Effector memory CD8-positive, alpha-beta T cell (primary cell): ENCODE measurements at places on chromosomes 1 and 21.

- H3K27me3 ChIP-seq, result peaks cover 7% of the 10 kb centered on the region
- H3K27ac ChIP-seq, result peak overlapping the region; percentile 93
- DNase-seq, result no peak
- peak overlapping the region; percentile 79 for H3K4me3 ChIP-seq
- H3K36me3 ChIP-seq, result peaks cover 10% of the 10 kb centered on the region
These were observed 5.0 kb upstream of the CALML6 start for GRCh38 chr1:1910033-1910465.

DNA sequence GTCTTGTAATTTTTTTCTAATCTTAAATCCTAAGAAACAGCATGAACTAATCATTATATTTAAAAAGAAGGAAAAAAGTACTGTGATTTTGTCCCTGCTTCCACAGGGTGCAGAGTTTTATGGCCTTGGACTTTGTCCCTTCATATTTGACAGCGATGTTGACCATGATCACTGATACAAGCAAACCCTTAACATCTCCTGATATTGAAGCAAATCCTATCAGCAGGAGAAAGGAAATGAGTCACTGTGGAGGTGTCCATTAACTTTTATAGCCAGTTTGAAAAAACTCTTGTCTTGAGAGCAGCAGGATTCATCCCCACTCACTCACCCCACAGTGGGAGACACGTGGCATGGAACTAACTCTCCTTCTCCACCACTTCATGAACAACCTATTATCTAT lies 5.1 kb upstream of the REG4 start:
- H3K27ac ChIP-seq, result no peak overlapping the region
- DNase-seq, result no peak
- H3K4me3 ChIP-seq, result no peak overlapping the region
- H3K4me1 ChIP-seq, result no peaks in the 10 kb centered on the region

- no peaks in the 10 kb centered on the region for H3K27me3 ChIP-seq
- no peak overlapping the region for H3K4me3 ChIP-seq
- DNase-seq, result no peak
- H3K4me1 ChIP-seq, result no peaks in the 10 kb centered on the region
- no peaks in the 10 kb centered on the region for H3K36me3 ChIP-seq
These were observed 60.2 kb downstream of the ADAMTS1 start for GRCh38 chr21:26784974-26785373.

DNA sequence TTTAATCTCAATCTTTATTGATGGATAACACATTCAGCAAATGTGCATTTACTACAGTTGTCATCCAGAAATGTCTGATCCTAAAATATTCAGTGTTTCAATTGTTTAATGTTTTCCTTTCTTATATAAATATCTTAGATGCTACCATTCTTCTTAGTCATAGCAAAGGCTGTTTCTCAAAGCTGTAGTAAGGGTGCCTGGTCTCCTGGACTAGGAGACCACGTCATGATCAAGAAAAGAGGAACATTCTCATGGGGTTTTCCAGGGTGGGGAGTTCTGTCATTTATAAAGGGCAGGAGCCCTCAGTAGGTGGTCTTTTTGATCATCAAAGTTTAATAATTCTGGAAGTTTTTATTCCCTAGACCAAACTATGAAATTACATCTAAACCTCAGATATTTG lies 292.8 kb downstream of the HMCN1 start:
- no peaks in the 10 kb centered on the region for H3K27me3 ChIP-seq
- DNase-seq, result no peak
- no peak overlapping the region for H3K4me3 ChIP-seq
- H3K27ac ChIP-seq, result no peak overlapping the region

DNA sequence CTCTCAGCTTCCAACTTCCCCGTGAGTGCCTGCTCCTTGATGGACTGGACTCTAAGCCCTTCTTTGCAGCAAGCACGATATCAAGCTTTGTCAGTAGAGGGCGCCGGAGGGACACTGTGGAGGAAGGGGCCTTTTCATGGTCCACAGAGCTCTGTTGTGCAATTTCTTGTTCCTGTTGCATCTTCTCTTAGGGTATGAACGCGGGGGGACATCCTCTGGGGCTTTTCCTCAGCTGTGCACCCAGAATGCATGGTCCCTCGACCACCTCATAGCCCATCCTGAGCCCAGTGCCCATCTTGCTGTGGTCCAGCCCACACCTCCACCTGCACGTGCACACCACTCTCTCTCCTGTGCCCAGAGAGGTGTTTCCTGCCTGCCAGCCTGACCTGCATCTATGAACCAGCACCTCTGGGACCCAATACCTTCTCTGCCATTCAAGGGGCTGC lies 556.8 kb downstream of the PTPRU start:
- no peaks in the 10 kb centered on the region for H3K4me1 ChIP-seq
- no peaks in the 10 kb centered on the region for H3K36me3 ChIP-seq
- DNase-seq, result peak; percentile 49

- no peak for DNase-seq
- no peaks in the 10 kb centered on the region for H3K27me3 ChIP-seq
- H3K36me3 ChIP-seq, result no peaks in the 10 kb centered on the region
- H3K4me3 ChIP-seq, result peak overlapping the region; percentile 65
- H3K4me1 ChIP-seq, result peaks cover 30% of the 10 kb centered on the region
- H3K27ac ChIP-seq, result peak overlapping the region; percentile 91
These were observed 215.9 kb downstream of the TOMM20 start for GRCh38 chr1:234912548-234913277.

DNA sequence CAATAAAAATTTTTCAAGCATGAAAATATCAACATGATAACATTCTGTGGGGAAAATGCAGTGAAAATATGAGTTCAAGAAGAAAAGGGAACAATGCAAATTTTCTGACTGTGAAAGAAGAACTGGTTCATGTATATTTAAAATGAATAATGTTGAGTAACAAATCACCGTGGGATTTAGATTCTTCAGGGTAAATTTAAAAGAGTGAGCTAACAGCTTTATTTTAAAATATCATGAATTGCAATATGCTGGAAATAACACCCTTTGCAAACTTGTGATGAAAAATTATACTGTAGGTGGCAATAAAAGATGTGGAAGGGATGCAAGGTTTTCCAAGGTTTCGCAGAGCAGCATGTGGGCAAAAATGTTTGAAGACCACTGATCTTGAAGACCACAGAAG lies 13.2 kb upstream of the SSX2IP start:
- DNase-seq, result no peak
- no peak overlapping the region for H3K4me3 ChIP-seq
- no peaks in the 10 kb centered on the region for H3K36me3 ChIP-seq
- H3K4me1 ChIP-seq, result no peaks in the 10 kb centered on the region
- peaks cover 13% of the 10 kb centered on the region for H3K27me3 ChIP-seq

GRCh38 chr1:230105754-230106625 lies 39.0 kb downstream of the GALNT2 start:
- no peaks in the 10 kb centered on the region for H3K27me3 ChIP-seq
- H3K36me3 ChIP-seq, result no peaks in the 10 kb centered on the region
- peak overlapping the region; percentile 29 for H3K4me3 ChIP-seq
- no peak overlapping the region for H3K27ac ChIP-seq
- peaks cover 66% of the 10 kb centered on the region for H3K4me1 ChIP-seq
- no peak for DNase-seq

DNA sequence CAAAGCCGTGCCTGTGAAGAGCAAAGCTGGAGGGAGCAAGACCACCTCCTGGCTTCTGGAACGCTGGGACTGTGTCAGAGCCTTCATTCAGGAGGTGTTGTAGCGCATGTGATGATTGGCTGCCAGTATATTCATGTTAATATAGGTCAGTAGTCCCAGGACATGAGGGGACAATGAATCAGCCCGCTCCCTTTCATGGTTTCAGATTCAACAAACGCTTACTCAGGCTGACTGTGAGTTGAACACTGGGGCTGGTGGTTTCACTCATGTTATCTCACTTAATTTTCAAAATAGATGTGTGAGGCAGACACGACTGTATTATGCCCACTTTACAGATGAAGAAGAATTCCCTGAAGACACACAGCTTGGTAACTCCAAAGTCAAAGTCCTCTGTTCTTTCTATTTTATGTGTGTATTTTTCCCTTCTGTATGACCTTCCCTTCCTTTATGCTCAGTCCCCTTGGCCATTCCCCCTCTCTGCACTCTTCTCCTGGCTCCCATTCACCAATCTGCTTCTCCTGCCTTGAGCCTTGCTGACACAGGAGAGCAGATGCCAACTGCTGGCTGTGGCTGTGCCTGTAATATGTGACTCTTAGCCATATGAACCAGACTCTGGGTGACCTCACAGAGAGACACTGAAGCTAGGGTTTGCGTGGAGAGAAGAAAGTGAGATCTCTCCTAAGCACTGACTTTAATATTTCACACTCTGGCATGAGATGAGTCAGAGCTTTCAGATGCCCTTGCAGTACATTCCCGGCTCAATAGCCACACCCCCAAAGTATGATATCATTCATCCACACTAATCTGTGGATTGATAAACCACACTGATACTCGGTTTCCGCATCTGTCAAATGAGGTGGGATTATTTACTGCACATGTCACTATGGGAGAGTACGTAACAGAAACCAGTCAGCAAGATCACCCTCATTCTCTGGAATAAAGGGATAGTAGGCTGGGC lies 31.4 kb upstream of the KIRREL1 start:
- no peak overlapping the region for H3K27ac ChIP-seq
- DNase-seq, result no peak
- no peaks in the 10 kb centered on the region for H3K36me3 ChIP-seq
- peaks cover 5% of the 10 kb centered on the region for H3K4me1 ChIP-seq
- H3K4me3 ChIP-seq, result no peak overlapping the region

DNA sequence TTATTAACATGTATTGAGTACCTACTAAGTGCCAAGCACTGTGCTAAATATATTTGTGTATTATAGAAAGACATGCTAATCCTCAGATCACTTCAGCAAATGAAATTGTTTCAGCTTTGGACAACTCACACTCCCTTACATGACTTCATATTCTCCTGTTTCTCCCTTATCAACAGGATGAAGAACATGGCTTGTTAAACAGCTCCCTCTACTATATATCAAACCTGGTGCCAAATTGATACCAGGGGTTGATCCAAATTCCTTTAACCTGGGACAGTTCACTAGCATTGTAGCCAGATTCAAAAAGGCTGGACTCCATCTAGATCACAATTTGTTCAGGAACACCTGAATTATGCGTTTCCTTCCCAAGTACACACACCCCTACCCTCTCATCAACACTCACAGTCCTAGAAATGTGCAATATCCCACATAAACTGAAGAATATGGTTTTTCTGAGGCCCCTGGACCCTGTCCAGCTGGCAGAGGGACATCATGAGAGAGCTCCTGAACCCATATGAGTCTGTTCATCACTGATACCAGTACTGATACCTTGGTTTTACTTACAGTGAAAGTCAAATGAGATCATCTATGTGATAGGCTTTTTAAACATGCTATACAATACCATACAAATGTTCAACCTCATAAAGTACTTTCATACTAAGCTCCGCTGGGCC lies 47.0 kb upstream of the PALMD start:
- H3K4me1 ChIP-seq, result no peaks in the 10 kb centered on the region
- no peak overlapping the region for H3K27ac ChIP-seq
- H3K36me3 ChIP-seq, result no peaks in the 10 kb centered on the region

DNA sequence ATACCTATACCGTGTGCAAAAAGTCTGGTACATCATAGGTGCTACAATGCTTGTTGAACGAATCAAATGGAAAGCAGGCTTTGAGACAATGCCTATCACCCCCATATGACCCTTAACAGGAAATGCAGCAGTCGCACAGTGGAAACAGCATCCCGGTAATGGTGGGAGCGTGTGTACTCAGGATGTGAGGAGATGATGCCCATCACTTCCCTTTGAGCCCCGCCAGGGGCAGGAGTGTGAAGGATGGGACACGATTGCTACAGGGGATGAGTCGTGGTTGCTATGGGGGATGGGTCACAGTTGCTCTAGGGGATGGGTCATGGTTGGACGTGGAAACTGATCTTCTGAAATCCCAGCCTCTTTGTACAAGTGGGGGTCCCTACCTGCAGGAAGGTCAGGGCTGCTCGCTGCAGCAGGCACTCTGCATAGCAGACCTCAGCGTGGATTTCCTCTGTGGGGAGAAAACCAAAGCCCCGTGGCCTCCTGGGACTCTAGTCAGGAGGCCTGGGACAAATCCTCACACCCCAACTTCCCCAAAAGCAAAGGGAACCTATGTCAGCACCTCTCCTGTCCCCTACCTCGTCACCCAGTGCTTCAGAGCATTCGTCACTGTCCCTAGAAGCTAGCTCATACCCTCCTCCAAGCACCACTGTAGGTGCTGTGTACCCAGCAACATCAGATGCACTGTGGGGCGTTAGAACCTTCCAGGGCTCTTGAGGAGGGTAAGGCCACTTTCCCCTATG lies 19.3 kb downstream of the TTC39A start:
- DNase-seq, result no peak
- H3K4me3 ChIP-seq, result no peak overlapping the region
- no peak overlapping the region for H3K27ac ChIP-seq
- no peaks in the 10 kb centered on the region for H3K36me3 ChIP-seq
- no peaks in the 10 kb centered on the region for H3K27me3 ChIP-seq

DNA sequence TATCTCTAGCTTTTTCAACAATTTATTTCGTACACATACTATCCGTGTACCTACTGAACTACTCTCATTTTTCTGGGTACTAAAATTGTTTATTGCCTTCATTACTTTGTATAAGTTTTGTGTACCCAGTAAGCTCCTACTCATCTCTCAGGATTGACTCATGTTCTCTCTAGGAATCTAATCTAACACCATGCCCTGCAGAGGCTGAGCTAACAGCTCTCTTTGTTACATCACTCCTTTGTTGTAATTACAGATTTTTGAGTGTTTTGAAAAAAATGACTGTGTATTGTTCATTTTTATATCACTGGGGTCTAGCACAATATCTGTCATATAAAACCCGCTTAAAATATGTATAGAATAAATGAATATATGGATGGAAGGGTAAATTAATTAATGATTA lies 167.1 kb downstream of the ATP6V1G3 start:
- H3K4me3 ChIP-seq, result no peak overlapping the region
- no peak overlapping the region for H3K27ac ChIP-seq
- no peaks in the 10 kb centered on the region for H3K27me3 ChIP-seq
- H3K4me1 ChIP-seq, result no peaks in the 10 kb centered on the region
- no peaks in the 10 kb centered on the region for H3K36me3 ChIP-seq

- H3K36me3 ChIP-seq, result no peaks in the 10 kb centered on the region
- H3K27me3 ChIP-seq, result peaks cover 70% of the 10 kb centered on the region
- H3K4me1 ChIP-seq, result peaks cover 15% of the 10 kb centered on the region
- H3K27ac ChIP-seq, result no peak overlapping the region
- DNase-seq, result no peak
- peak overlapping the region; percentile 16 for H3K4me3 ChIP-seq
These were observed 38.2 kb downstream of the BCL9 start for GRCh38 chr1:147579532-147579931.

GRCh38 chr1:115098979-115099692 lies 9.8 kb upstream of the TSPAN2 start:
- H3K4me3 ChIP-seq, result peak overlapping the region; percentile 90
- H3K4me1 ChIP-seq, result peaks cover 32% of the 10 kb centered on the region
- H3K27ac ChIP-seq, result peak overlapping the region; percentile 100
- DNase-seq, result peak; percentile 74
- peaks cover 19% of the 10 kb centered on the region for H3K36me3 ChIP-seq
